Left cardiac atrium (tissue), 4 donors: ENCODE measurements at places on chromosomes 3 and 15. TPM values are rescaled to one million over a fixed set of nuclear protein-coding genes. Genes with fewer than 3 reads are reported as not detected.
A peak's percentile ranks its signal among the peaks of the same experiment; 100 is the strongest.

The RGMA gene
- total RNA-seq: 18.4 TPM

The ERICH6 gene
- total RNA-seq: not detected

The CELF6 gene
- total RNA-seq: 0.86 TPM

The IL17RD gene
- 5.9 TPM for total RNA-seq

GRCh38 chr3:57309769-57310360 is 17.4 kb upstream of the ASB14 start:
- DNase-seq: no peak

GRCh38 chr3:143209715-143210059 is 90.1 kb downstream of the CHST2 start:
- no peak for DNase-seq

GRCh38 chr3:76765511-76765910 is 274.4 kb upstream of the ROBO2 start:
- no peak for DNase-seq

DNA sequence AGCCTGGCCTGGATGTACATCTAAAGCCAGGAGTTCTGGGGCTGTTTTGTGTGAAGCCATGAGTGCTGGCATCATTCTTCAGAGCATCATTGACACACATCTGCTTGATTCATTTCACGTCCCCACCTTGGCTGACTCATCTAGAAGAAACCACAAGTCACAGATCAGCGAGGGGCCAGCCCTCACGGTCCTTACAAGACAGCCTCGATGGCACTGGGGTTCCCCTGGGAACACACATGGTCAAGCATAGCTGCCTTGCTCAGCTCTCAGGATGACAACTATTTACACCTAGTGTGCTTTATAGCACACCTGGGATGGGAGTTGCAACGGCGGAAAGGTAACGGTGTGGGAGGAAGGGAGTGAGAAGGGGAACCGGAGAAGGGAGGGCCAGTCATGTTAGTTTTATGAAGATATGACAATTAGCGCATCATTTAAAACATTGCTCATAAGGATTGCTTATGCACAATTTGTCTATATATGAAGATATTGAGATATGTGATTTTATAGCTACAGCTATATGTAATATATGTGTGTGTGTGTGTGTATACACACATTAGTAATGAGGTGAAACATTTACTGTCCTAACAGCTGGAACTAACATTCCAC is 227.1 kb downstream of the RPLP1 start:
- DNase-seq: no peak

DNA sequence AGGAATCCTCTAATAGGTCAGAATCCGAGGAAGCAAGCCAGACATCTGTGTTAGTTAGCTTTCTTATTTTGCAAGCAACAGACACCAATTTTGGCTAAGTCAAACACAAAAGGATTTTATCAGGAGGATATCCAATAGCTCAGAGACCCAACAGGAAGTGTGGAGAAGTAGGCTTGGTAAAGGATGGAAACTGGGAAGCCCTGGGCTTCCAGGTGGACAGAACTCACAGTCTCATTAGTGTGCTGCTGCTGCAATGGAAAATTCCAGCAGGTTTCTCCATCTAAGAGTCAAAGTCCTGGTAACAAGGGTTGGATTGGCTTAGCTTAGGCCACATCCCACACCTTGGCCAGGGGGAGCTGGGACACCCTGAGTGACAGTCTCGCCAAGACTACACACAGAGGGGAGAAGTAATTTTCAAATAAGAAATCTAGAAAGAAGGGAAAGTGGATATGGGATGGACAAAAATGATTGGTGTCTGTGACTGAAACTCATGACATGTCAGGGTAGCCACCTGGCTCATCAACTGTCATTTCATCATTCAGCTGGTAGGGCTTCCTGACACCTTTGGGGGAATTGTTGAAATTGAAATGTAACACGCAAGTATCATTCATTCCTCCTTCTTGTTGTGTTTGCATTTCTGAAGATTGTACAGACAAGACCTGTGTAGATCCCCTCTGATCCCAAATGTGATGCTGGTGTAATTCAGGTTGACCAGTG is 158.6 kb downstream of the THSD4 start:
- DNase-seq: no peak

DNA sequence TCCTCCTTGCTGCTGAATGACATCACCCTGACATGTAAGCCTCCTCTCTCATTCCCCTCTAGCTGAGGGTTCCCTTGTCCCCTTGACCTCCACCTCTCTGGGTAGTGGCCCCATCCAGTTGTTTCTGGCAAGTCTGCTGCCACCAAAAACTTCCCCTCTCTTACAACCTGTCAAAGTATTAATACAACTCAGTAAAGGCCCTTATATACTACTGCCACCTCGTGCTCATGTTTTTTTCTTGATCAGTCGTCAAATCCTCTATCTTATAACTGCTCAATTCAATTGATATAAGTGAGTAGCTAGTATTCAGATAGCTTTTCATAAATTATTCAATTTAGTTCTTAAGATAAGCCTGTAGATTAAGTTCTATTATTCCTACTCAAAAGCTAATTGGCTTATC is 249.6 kb downstream of the MBNL1 start:
- DNase-seq: no peak

DNA sequence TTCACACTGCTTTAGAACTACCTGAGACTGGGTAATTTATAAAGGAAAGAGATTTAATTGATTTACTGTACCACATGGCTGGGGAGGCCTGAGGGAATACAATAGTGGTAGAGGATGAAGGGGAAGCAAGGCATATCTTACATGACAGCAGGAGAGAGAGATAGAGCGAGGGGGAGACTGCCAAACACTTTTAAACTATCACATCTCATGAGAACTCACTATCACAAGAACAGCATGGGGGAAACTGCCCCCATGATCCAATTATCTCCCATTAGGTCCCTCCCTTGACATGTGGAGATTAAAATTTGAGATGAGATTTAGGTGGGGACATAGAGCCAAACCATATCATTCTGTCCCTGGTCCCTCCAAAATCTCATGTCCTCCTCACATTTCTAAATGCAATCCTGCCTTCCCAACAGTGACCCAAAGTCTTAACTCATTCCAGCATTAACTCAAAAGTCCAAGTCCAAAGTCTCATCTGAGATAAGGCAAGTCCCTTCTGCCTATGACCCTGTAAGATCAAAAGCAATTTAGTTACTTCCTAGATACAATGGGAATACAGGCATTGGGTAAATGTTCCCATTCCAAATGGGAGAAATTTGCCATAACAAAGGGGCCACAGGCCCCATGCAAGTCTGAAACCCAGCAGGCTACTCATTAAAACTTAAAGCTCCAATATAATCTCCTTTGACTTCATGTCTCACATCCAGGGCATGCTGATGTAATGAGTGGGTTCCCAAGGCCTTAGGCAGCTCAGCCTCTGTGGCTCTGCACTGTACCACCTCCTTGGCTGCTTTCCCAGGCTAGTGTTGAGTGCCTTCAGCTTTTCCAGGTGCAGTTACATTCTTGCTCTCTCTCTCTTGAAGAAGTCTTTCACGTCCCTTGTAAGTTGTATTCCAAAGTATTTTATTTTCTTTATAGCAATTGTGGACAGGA is 481.7 kb upstream of the TGFBR2 start:
- no peak for DNase-seq

GRCh38 chr3:8885536-8886316 is 77.5 kb downstream of the RAD18 start:
- DNase-seq: no peak

DNA sequence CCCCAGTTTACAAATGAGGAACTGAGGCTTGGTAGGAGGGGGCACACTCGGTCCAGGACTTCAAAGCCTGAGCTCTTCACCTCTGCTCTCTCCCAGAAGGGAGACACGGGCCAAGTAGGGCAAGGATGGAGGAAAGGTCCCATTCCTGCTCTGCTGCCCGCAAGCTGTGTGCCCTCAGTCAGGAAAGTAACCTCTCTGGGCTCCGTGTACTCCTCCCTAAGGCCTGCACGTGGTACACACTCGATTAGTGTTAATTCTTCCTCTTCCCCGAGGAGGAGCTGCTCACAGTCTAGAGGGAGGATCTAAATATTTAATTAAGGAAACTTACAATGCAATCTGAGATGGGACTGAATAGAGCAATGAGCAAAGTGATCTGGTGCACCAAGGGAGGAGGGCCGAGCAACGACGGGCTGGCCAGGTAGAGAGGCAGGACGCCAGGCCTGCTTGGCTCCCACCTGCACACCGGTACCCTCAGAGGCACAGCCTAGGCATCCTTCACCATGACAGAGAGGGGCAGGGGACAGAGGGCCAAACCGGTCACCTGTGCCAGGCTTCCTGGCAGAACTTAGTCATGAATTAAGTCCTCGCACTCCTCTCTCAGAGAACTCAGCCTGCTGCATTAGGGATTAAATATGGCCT is 47.2 kb upstream of the IQSEC1 start:
- DNase-seq: peak; percentile 7

- no peak for DNase-seq
Measured at GRCh38 chr3:72345237-72345878, 502.9 kb downstream of the SHQ1 start.

GRCh38 chr15:42315521-42315920 is 42.3 kb upstream of the TMEM87A start:
- DNase-seq: no peak

- DNase-seq: no peak
Measured at GRCh38 chr15:58393241-58393662, 38.5 kb upstream of the LIPC start.

DNA sequence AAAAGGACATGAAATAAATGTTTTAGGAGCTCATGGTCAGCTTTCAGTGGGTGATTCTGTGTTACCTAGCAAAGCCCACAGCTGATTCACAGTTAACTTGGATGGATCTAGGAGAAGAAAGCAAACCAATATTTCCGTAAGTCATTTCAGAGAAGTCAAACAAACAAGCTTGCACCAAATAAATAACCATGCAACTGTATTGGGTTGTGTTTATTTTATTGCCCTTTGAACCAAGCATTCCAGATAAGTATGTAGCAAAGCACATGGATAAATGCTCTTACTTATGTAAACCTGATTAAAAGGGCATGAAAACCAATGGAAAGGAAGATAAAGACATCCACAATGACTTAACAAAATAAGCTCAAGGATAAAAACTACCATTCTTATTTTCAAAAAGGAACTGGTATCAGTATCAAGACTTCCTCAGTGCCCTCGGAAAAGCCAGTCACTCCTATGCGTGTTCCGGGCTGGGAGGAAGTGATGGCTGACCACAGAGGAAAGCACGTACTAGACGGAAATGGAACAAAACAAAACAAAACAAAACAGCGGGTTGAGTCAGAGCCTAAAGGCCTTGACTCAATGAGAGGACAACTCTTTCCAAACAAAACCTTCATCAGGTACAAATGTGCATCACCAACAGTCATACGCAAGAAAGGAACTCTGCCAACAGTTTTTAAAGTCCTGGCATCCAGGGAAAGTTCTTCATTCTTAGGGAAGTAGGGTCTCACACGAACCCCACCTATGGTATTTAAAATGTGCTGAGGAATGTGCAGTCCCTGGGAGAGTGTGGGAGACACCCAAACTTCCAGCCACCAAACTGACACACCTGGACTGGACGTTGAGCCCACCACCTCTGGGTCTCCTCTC is 103.3 kb downstream of the SNRK start:
- peak; percentile 75 for DNase-seq

GRCh38 chr3:48402281-48402732 is 27.6 kb downstream of the PLXNB1 start:
- DNase-seq: peak; percentile 91

DNA sequence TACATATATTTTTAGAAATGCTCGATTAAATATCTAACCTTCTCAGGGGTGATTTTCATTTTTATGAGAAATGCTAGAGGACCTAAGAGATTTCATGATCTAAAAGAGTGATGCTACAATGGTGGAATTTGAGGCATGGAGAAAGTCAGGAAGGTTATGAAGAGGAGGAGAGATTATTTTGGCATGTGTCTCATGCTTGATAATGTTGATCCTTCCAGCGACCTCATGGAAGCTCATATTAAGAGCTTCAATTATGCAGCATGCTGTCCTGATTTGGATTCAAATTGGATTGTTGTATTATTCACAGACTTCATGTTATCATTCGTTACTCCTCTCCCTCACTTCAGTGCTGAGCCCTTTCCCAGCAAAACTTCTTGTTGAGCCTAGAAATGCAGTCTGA is 112.5 kb downstream of the RAP2B start:
- DNase-seq: no peak

DNA sequence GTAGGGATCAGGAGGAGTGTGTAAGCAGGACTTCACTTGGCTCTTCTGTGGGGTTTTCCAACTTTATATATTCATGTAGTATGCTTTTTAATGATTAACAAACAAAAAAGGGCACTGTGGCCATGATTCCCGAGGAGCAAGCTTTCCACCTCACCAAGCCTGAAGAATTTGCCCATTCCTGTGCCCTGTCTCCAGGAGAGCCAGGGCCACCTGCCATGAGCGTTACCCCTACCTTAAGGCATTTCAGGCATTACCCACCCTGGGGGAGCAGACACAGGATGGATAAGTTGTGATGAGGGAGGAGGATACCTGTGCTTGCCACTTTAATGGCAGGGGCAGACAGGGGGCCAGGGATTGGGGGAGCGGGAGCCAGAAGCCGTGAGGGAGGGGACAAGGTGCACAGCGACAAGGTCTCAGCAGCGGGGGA is 3.0 kb downstream of the TRPM1 start:
- DNase-seq: no peak

- no peak for DNase-seq
Measured at GRCh38 chr15:89363133-89363532, 28.5 kb upstream of the POLG start.

GRCh38 chr3:129315223-129315997 is 36.7 kb downstream of the HMCES start:
- DNase-seq: peak; percentile 48

DNA sequence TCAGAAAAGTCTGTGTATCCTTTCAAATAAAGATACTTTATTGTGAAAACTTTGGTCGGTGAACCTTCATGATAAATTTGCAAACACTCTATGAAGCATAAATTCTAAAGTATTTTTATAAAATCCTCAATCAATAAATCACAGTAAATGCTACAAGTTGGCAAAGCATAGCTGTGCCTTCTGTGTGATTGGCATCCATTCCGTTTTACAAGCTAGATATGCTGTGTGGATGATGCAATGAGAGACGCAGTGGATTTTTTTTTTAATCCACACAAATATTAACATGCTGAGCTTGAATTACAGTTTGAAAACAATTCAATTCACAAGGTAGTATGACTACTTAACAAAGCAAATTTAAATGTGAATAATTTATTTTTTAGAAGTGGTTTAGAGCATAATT is 937.2 kb downstream of the ZPLD1 start:
- no peak for DNase-seq

DNA sequence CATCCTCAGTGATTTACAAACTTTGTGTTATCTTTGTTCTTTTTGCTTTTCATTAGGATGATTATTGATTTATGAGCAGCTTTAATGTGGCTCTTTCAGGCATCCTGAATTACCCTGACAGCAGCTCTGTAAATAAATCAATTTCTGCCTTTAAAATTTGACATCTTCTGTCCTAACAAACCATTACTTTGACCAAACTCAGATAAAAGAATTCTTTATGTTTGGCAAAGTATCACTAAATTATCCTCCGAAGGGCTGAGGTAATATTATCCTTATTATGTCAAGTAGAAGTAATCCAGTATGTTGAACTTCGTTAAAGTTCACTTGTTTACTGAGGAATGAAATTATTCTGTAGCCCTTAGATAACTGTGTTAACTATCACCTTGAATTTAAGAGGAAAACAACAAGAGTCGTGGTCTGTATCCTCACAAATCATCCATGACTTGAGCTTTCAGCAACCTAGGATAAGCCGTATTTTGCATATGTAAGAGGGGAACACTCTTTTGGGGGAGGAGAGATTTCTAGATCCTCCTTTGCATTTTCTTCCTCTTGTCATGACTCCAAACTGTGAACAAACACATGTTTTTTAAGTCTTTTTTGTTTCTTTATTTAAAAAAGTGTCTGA is 173.2 kb upstream of the STAC start:
- no peak for DNase-seq

- no peak for DNase-seq
Measured at GRCh38 chr3:159252274-159252673, 450.4 kb downstream of the MFSD1 start.

- DNase-seq: no peak
Measured at GRCh38 chr15:91988071-91988470, 134.6 kb downstream of the SLCO3A1 start.
